NCI-H748 treated with DMSO at 0.1 percent for 48 hours (cell line): ENCODE measurements at places on chromosomes 12 and 14.

- peak; percentile 66 for DNase-seq
Measured at GRCh38 chr12:109597795-109598427, 24.3 kb downstream of the MVK start.

DNA sequence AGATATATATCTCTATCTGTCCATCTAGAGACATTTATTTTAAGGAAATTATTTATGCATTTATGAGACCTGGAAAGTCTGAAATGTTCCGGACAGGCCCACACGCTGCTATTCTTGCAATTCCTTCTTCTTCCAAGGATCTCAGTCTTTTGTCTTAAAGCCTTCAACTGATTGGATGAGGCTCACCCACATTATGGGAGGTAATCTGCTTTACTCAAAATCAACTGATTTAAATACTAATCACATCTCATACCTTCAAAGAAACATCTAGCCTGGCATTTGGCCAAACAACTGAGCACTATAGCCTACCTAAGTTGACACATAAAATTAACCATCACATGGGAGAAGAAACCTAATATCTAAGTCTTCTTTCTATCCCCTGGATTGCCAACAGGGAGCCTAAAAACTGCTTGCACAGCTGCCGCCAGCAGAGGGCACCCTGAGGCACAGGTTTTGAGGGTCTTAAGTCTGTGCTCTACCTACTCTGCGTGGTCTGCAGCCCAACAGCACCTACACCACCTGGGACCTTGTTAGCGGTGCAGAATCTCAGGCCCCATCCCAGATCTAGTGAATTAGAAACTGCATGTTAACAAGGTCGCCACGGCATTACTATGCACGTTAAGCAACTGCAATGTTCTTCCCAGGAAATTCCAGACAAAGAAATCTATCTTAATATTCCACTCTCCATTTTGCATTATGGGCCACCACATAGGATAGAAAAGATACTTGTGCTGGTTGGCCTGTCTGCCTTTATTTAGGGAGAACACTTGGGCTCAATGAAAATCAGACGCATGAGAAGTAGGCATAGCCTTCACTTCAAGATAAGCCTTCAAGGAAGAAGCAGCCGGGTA lies 249.7 kb downstream of the FOXG1 start:
- peak; percentile 30 for DNase-seq

GRCh38 chr12:125183187-125184067 lies 118.2 kb downstream of the AACS start:
- DNase-seq: peak; percentile 47

DNA sequence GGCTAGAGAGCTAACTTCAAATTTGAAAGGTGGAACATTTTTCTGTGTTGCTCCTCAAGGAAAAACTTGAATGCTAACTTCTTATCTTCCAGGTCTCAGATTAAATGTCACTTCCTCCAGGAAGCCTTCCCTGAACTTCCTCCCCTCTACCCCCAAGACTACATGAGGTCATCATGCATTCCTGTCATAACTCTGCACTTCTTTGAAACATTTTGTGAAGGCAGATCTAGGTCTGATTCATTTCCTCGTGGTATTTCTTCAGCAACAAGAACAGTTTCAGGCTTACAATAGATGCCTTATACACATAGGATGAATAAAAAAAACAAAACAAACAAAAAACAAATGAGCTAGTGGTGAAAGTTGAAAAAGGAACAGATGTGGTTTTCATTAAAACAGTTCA lies 97.1 kb upstream of the SRRM4 start:
- DNase-seq: no peak

GRCh38 chr14:49999826-50000379 lies 107.0 kb downstream of the ARF6 start:
- DNase-seq: no peak

- DNase-seq: no peak
Measured at GRCh38 chr12:86551146-86551571, 295.0 kb upstream of the MGAT4C start.

- no peak for DNase-seq
Measured at GRCh38 chr12:129001826-129002225, 148.5 kb downstream of the GLT1D1 start.

- DNase-seq: no peak
Measured at GRCh38 chr12:3745152-3745551, 7.8 kb downstream of the CRACR2A start.

DNA sequence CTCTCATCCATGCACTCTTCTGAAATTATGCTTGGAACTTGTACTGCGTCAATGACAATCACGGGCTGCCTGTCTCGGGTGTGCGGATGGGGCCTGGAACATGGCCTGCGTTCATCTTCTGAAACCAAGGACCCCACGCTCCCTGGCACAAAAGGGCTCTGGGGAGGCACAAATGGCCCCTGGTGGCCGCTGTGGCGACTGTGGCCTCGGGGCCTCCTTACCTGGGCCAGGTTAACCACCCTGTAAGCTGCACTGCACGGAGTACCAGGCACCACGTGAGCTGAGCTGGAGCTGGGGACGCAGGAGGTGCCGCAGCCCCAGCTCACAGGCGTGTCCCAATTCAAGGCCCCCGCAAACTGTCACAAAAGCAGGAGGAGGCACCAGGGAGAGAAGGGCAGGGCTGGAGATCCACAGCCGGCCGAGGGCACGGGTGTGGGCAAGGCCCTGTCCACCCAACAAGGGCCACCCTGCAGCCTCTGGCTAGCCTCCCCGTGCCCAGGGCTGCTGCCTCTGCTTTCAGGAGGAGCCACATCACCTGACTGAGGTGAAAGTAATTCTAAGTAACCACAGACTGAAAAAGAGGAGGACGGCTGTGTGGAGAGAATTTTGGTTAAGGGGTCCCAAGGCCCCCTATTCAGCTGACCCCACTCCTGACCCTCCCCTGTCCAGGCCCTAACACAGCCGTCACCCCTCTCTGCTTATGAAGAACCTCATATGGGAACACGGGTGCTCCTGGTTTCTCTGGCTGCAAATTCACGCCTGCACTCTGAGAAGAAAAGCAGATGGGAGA lies 61.1 kb upstream of the GALNT9 start:
- DNase-seq: no peak

GRCh38 chr12:100904270-100904669 lies 109.7 kb downstream of the ANO4 start:
- no peak for DNase-seq

- DNase-seq: no peak
Measured at GRCh38 chr14:94827711-94828447, 58.0 kb upstream of the GSC start.

- no peak for DNase-seq
Measured at GRCh38 chr12:116502989-116503496, 56.1 kb upstream of the MAP1LC3B2 start.

GRCh38 chr14:57364659-57365450 lies 25.5 kb upstream of the NAA30 start:
- no peak for DNase-seq

- DNase-seq: no peak
Measured at GRCh38 chr12:118119449-118119879, 15.7 kb upstream of the VSIG10 start.

DNA sequence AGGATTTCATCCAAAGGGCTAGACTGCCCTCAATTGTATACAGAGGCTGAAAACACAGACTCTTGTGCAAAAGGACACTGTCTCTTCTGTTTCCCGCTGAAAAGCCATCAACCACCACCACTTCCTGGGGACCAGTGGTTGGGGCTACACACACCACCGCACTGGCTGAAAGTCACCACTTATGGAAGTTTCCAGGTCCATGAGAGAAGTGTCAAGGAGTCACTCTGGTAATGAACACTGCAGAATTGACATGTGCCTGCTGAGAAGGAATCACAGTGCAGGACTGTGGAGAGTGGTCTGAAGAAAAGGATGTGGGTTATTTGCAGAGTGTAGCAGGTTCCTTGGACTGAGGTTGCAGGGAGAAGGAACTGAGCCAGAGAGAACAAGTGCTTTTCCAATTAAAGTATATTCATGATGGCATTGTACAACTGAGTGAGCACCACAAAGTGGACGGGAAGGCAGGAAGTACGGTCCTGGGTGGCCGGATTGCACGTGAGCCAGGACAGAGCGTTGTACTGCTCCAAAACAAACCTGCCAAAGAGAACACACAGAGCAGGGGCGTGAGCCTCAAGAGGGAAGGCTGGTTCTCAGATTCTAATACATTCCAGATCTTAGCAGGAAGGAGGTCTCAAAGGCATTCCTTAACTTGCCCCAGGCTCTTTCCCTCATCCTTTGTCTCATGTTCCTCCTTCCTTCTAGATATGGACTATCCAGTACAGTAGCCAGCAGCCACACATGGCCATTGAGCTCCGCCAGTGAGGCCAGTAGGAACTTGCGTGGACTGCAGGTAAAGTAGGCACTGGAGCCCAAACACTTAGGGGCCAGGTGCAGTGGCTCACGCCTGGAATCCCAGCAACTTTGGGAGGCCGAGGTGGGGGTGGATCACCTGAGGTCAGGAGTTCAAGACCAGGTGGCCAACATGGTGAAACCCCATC lies 316.4 kb downstream of the MED13L start:
- DNase-seq: no peak

GRCh38 chr14:42565556-42565955 lies 958.9 kb downstream of the LRFN5 start:
- DNase-seq: no peak

DNA sequence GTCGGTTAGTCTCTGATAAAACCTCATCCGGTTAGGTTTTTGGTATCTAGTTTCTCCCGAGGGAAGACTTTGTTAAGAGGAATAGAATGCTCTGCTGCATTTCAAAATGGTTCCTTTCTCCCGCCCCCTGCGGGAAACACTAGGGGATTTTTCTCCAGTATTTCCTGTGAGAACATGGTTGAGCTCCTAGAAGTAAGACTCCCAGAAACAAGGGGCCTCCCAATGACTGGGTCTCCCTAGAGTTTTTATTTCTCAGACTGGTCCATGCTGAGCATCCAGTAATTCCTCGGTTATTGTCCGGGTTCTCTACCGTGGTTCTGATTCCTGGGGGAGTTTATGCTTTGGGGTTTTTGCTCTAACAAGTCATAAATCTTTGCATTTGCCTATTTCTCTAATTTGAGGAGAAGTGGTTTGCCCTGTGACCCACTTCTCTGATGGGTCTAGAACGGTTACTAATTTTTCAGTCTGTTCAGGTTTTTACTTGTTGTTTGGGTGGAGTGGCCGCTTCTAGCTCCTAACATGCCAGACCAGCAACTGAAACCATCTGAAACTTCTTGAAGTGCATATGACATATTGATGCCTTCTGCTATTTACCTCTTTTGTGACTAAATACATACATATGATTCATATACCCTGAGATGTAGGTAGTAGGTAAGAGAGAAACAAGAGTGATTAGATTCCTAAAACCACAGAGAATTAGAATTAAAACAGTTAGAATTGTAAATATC lies 25.1 kb downstream of the TESPA1 start:
- DNase-seq: no peak

DNA sequence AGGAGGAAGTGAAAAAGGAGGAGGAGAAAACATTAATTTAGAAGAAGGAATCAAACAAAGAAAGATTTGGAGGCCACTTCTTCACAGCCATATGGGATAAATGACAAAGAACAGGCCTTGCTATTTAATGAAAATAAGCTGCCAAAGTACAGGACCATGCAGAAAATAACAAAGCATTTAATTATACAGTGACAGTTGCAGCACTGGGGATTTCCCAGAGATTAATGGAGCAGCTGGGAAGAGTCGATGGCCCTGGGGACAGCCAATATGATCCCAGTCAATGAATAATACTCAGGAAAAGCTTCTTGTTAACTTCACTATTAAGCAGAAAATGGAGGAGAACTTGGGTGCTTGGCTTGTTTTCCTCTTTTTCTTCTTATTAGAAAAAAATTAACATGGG lies 34.6 kb downstream of the RERG start:
- DNase-seq: no peak

DNA sequence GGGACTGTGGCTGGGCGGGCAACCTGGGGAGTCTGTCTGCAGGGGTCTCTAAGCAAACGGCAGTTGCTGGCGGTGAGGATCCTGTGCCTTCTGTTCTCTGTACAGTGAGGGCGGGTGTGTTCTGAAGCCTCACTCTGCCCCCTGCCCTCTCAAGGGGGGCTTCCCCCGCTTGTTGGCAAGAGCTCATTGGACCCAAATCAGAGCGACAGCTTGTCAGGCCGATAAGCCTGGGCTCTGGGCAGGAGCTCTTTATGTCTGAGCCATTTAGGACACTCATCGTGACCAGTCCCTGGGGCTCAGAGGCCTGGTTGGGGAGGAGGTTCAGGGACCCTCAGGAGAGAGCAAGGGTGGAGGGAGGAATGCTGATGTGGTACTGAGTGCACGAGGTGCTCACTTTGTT lies 136.0 kb downstream of the TSPAN9 start:
- DNase-seq: no peak

DNA sequence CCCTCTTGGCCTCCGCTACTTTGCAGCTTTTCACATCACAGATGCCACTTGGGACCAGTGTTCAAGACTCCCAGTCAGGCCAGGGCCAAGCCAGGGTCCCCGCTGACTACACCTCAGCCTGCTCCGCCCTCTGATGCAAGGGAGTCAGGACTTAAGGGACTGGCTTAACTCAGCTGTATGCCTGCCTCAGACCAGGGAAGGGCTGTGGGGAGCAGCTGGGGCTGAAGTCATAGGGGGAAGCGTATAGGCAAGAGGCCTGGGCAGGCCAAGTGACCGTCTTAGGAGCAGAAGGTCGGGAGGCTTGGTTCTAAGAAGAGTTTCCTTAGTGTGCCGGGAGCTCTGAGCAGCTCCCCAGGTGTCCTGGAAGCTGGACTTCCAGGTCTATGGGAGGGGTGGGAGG lies 21.9 kb downstream of the KDM2B start:
- DNase-seq: no peak

DNA sequence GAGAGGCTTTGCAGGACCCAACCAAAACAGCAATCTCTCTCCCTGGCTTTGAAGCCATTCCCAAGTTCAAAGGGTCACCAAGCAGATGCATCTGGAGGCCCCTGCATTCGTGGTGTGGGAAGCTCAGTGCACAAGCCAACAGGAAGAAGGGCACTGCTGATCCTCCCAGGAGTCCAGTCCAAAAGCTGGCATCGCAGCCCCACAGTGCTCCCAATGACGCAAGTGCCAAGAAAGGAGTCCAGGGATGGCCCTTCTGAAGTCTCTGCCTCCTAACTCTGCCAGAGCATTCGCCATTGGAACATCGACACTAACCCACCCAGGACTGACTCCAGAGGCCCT lies 25.1 kb downstream of the PXN start:
- no peak for DNase-seq

DNA sequence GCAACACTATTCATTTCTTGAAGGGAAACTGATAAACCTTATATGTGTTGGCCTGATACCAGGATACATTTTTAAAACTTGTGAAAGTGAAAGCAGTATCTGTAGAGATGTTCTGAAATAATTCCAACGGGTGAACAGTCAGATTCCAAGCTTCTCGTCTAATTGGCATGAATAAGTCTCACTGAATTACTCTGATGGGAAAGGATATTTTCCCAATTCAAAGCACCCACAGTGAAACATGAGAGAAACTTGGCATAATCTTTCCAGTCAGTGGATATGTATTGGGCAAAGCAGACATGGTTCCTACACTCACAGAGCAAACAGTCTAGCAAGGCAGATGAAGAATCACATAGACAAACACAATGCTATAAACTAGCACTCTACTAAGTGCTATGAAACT lies 413.1 kb downstream of the MED13L start:
- DNase-seq: no peak
